ENCODE measurements at places on chromosomes 2 and 18. TPM values are rescaled to one million over a fixed set of nuclear protein-coding genes. Genes with fewer than 3 reads are reported as not detected.

Gene MRPL33
- 85.1 TPM for polyA plus RNA-seq

GRCh38 chr2:715854-716560 lies 38.8 kb upstream of the TMEM18 start:
- no peak for DNase-seq

DNA sequence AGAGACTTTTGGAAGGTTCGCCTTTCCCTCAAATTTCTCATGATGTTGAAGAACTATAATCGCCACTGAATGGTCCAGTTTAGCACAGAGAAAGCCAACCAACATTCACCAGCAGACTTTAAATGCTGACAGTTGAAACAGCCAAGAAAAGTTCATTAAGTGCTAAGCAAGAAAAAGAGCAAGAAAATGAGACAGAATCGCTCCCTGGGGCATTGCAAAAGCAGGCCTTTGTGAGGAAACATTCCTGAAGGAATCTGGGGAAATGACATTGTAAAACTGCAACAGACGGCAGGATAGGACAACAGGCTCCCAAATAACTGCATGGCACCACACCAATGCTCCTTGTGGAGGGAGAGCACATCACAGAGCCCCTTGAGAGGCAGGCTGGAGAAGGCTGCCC lies 269.3 kb upstream of the ID2 start:
- DNase-seq = peak; percentile 24

Gene EMILIN2
- 12.9 TPM for polyA plus RNA-seq

DNA sequence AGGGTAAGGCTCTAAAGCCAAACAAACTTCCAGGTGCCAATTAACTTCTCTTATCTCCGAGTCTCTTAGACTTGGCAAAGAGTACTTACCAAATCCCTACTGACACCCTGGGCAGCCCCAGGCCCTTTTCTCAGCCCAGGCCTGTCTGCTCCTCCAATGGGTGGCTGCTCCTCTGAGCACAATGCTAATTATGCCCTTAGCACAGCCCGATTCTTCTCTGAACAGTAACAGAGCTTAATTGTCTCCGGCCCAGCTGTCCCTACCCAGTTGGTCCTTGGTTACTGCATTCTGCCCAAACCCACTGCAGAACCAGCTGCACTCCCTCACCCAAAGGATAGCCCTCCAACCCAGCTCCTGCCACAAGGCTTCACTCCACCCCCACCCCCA lies 110.3 kb downstream of the SMAD7 start:
- no peak for DNase-seq

DNA sequence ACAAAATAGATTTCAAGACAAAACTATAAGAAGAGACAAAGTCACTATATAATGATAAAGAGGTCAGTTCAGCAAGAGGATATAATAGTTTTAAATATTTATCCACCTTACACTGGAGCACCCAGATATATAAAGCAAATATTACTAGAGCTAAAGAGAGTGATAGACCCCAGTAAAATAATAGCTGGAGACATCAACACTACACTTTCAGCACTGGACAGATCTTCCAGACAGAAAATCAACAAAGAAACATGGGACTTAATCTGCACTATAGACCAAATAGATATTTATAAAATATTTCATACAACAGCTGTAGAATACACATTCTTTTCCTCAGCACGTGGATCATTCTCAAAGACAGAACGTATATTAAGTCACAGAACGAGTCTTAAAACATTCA lies 86.6 kb downstream of the ATP8B1 start:
- no peak for DNase-seq

DNA sequence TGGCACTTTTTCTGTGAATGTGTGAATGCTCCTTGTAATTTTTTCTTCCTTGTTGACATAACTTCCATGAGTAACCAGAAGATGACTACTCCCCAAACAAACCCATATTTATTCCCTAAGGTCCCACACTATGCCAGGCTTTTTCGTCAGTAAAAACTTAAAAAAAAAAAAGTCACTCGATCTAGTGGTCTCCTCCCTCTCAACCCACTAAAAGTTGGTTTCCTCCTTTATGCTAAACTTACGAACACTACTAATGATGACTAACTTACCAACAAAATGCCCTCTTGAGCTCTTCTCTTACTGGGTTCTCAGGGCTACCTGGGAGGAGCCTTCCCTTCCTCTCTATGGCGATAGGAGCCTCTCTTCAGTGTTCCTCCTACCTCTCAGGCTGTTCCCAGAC lies 18.2 kb downstream of the ACVR1 start:
- DNase-seq = no peak

- DNase-seq = no peak
Observed at GRCh38 chr2:179349670-179350303, 85.2 kb upstream of the SESTD1 start.

- DNase-seq = peak; percentile 35
Observed at GRCh38 chr2:129396980-129397599, 582.4 kb upstream of the RAB6C start.

Gene CPO
- polyA plus RNA-seq = 1.3 TPM

DNA sequence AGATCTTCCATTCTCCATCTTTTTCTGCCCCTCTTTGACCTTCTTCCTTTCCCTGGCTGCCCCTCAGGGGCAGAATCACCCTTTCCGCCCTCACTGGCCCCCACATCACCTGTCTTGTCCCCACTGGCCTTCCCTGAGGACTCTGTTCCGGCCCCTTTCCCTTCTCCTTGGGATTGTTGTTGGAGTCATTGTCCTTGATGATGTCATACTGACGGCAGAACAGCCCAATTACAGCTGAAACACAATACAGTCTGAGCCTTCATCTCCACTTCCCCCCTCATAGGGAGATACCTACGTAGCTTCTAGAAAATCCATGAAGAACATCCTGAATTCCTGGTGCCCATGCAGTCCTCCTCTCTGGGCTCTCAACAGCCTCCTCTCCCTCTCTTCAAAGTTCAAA lies 2.4 kb downstream of the FNDC4 start:
- no peak for DNase-seq

Gene MROH2A
- polyA plus RNA-seq = 0.14 TPM

Gene GPBAR1
- 1.6 TPM for polyA plus RNA-seq

GRCh38 chr2:189300916-189301315 lies 121.4 kb upstream of the COL5A2 start:
- DNase-seq = no peak

DNA sequence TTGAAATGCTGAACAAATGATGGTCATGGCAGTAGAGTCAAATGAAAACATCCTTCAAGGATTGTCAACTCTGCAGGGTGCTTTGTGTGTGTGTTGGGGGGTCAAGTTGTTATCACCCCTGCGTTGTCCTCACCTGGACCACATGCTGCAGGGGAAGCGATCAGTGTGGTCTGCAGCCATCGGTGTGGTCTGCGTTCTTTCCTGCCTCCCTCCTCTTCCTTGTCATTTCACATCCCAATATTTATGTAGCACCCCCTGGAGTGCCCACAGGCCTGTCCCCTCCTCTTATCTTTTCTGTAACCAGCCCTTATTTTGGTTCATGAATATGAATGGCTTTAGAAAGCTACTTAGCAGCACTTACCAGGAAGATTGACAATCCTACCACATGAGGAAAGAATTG lies 38.9 kb downstream of the UGP2 start:
- DNase-seq = no peak

GRCh38 chr18:52337276-52337675 lies 2.7 kb upstream of the DCC start:
- DNase-seq = no peak

Gene ANKRD30BL
- polyA plus RNA-seq = 0.14 TPM

Gene TANC1
- 59.8 TPM for polyA plus RNA-seq

- DNase-seq = no peak
Observed at GRCh38 chr2:191462370-191462769, 215.6 kb upstream of the NABP1 start.

Gene CHRNA1
- polyA plus RNA-seq = 6.5 TPM

DNA sequence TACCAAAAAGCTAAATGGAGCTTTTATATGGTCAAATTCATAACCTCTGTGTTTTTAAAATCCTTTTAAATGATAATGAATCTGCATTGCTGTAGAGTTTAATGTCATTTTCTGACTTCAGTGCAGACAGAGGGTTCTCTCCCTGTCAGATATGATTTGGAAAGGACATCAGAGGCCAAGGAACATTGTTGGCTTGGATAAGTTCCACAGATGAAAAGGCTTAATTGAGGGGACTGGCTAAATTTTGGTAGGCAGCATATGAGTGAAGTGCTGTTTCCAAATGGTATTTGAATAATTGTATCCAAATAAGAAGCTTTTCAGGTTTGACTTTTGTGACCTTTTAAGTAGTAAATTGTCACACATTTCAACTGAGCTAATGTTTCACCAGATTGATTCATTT lies 124.6 kb upstream of the KCNH7 start:
- DNase-seq = no peak

DNA sequence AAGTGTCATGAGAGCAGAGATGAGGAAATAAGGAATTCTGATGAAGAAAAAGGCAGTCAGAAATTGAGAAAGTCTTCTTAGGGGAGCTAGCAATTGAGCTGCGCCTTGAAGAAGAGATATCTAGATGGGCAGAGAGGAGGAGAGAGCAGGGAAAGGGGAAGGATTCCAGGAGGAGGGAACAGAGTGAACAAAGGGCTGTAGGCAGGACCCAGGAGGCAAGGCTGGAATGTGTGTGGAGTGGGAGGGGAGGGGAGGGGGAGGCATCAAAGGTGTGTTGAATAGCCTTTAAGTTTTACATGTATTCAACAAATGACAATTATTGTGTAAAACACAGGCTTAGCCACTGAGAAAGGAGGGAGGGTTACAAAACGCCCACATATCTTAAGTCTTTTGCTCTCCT lies 164.5 kb downstream of the TDRD15 start:
- no peak for DNase-seq

- no peak for DNase-seq
Observed at GRCh38 chr18:11983592-11983991, 2.3 kb downstream of the IMPA2 start.

GRCh38 chr2:207155516-207156444 lies 10.0 kb downstream of the KLF7 start:
- no peak for DNase-seq

DNA sequence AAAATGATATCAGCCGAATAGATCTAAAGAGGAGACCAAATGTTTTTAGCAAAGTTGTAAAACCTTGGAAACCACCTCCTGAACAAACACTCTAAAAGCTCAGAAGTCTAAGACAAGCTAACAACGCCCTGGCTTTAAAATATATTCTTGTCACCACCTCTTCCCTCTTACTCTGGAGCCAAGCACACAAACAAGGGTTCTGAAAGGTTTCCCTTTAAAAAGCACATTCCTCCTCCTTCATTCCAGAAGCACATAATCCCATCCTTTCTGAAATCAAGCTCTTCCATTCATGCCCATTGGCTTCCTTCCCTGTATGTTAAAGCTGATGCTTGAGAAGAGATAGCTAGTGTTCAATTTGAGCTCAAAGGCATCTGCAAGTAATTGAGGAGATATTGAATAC lies 382.0 kb downstream of the LNPK start:
- no peak for DNase-seq

All from left renal pelvis (tissue), 4 donors.